ENCODE measurements at places on chromosomes 3 and 15.

DNA sequence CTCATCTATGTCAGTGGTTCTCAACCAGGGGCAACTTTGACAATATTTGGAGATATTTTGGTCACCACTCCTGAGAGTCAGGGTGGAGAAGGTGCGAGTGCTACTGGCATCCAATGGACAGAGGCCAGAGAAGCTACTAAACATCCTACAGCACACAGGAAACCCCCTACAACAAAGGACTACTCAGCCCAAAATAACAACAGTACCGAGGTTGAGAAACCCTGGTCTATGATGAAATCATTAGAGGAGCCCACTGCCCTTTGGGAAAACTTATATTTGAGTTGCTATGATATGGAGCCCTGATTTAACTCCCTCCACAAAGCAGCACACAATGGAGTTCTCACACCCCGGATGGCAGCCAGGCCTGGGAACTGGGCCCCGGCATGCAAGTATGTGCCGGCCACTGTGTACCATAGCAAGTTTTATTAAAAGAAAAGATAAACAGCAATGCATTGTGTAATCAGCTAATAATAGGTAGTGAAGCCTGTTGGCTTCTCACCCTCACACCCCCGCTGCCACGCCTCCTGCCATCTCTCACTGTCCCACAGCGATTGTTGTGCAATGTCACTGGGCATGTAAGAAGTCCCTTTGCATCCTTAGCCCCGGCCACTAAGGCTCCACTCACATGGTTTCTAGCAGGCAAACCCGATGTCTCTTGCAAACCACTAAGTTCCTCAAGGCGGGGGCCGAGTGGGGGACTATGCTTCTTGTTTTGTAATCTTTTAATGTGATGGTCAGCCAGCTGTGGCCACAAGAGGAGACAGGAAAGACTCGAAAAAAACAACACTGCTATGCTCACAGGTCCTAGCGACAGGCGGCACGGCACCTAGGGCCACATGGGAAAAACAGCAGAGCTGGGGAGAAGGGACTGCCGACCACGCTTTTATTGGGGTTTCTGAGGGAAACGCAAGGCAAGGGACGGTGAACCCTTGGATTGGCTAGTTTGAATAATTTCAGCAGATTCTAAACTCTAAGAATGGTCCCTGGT is 110.0 kb downstream of the AQP9 start:
- peak; percentile 6 for DNase-seq

DNA sequence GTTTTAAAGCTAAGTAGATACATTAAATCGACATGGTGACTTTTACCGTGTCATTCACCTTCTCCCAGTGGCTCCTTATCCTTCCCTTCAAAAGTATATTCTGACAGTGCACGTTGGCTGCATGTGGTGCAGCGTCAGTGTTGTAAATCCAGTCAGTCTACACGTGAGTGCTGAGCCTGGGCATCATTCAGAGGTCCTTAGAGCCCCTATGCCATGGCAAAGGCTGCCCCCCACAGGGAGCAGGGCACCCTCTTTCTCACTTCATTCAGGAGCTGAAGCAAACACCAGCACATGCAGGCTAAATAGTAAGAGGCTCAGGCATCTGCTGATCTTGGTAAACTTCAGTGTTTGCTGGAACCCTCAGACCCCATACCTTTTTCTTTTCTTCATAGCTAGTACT is 43.3 kb downstream of the RASGRP1 start:
- no peak for DNase-seq

DNA sequence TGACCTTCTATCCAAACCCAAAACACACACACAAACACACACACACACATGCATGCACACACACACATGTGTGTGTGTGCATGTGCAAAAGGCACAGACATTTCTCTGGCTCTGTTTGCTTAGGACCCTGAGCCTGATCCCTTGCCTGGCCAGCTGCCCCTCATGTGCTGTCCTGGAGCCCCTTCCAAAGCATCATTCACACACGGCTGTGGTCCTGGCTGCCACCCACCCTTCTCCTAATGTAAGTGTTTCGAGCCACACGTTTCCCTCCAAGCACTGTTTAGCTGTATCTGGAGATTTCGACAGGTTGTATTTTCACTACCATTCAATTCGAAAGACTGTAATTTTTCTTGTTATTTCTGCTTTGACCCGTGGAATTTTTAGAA is 45.8 kb upstream of the KLF13 start:
- DNase-seq, result no peak

GRCh38 chr3:167969548-167969947 is 126.2 kb downstream of the GOLIM4 start:
- no peak for DNase-seq

DNA sequence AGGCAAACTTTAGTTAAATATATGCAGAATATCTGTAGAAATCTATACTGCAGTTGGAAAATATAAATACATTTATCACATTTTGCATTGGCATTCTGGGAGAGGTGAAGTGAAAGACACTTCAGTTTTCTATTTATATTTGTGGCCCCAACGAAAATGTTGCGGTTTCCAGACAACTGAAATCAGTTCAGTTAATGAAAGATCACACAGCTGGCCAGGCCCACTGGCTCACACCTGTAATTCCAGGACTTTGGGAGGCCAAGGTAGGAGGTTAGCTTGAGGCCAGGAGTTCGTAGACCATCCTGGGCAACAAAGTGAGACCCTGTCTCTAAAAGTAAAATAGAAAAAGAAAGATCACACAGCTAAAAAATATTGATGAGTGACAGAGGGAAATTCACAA is 11.9 kb upstream of the CLASP2 start:
- DNase-seq, result no peak

DNA sequence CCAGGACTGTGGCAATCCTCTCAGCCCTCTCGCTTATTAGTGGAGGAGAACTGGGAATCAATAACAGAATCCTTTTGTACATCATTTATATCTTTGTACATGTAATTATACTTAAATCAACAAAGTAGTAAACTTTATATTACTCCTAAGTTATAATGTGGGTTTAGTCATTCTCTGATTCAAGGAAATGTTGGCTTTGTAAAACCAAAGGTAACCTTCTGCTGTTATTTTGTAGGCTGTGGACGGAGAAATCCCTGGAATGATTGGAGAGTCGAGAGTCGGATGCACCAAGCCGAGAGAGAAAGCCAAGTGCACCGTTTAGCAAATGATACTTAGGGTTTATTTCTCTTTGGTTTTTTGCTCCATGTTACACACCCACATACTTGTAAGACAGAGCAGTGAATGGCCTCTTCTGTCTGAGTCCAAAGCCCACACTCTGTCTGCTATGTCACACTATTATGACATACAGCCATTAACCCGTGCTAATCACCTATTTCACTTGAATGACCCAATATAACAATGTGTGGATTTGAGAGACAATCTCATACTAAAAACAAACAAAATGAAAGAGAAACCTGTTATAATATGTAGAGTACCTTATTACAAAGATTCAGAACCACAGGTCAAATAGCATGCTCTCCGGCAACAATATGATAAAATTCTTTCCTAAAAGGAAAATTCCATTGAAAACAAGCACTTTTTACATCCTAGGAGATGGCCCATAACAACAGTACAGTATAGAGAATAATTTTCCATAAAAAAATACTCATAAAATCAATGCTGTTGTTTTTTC is 72.2 kb downstream of the MECOM start:
- no peak for DNase-seq

DNA sequence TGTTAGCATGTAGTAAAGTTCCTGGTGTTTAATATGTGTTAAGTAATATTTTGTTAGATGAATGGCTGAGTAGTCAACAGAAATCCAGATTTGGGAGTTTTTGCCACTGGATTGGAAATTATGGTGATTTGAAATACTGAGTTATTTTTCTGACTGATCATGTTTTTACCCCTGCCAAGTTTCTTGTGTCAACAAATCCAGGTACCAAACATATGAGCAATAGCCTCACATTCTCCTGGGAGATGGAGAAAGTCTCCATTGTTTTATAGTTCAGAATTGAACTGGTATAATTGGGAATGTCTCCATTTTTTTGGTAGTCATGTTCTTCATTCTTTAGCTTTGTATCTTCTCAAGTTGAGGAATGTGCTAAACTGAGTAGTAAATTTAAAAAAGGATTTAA is 767.2 kb upstream of the LMCD1 start:
- no peak for DNase-seq

GRCh38 chr3:193016437-193016901 is 98.8 kb upstream of the MB21D2 start:
- no peak for DNase-seq

- no peak for DNase-seq
These were observed 61.3 kb downstream of the HERC2 start for GRCh38 chr15:28260722-28261121.

DNA sequence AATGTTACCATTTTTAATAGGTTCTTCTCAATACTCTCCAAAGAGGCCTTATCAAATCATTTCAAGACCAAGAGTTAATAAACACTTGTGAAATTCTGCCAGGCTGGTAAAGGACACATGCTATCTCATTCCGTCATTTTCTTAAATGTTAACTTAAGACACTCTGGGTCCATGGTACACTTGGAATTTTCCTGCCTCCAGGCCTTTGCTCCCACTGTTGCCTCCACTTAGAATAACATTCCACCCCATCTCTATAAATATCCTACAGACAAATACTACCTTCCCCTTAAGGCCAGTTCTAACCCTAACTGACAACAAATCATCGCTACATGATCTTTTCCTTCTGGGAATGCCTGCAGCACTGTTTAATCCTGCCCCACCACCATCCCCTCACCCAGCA is 24.1 kb downstream of the MAGI1 start:
- no peak for DNase-seq

GRCh38 chr3:47678446-47679338 is 100.0 kb upstream of the CSPG5 start:
- no peak for DNase-seq

- DNase-seq, result no peak
These were observed 216.4 kb upstream of the SLC2A2 start for GRCh38 chr3:171242951-171243350.

DNA sequence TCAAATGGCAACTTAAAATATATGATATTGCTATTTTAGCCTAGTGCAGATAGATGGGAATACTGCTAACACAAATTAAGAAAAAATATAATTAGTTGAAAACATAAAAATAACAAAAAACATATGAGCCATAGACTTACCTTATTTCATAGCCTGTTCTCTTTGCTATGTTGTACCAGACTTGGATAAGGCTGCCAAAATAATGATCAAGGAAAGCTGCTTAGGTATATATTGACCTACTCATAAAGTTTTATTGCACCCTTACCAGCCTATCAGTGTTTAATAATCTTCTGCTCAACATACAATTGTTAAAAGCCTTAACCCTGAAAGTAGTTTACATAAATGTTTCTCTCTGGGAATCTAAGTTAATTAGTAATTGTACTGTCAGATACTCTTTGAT is at the start of gene SI:
Gene SI (minus strand): TSS at position 204 of the 400 bp plus-strand sequence. CDS start 2,484 bp downstream, outside the sequence.
- no peak for DNase-seq

DNA sequence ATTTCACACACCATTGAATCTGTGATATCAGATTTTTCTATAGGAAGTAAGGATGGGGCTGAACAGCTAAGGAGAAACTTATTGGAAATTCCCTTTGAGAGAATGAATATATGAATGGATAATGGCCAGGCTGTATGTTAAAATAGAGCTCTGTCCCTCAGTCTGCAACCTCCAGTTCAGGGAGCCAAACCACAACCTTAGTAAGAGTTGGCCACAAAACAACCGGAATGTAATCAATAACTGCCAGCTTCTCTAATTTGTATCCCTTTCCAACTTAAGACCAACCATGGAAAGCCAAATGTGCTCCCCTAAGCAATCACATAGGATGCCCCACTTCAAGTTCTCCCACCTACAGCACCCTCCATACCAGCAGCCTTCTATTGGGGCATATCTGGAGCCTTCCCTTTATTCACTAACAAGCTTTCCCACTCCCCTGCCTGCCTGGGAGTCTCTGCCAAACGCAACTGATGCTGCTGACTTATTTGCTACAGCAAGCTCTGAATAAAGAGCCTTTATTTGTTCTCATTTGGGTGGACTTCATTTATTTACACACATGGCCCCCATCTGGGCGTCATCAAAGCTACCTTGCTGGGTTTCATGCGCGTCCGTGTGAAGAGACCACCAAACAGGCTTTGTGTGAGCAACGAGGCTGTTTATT is 75.4 kb upstream of the LARS2 start:
- DNase-seq, result no peak

GRCh38 chr3:21803604-21804003 is 52.6 kb upstream of the ZNF385D start:
- no peak for DNase-seq

DNA sequence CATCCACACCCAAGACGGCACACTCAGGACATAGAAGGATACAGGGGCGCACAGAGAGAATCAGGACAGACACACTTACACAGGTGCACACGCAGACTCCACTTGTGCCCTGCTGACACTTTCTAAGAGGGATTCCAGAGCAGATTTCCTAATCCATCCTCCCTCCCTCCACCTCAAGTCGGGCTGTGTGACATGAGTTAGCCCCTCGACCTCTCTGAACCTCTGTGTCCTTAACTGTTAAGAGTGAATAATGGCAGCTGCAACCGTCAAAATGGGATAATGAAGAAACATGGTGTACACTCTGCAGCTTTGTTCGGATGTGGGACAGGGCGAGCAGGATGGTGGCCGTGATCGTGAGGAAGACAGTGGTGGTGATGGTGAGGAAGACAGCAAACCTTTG is 100.1 kb downstream of the CPN2 start:
- no peak for DNase-seq

GRCh38 chr15:78739996-78740903 is 71.0 kb downstream of the ADAMTS7 start:
- peak; percentile 23 for DNase-seq

GRCh38 chr3:21509731-21510470 is 241.1 kb downstream of the ZNF385D start:
- DNase-seq, result no peak

- no peak for DNase-seq
These were observed 45.5 kb downstream of the TEX9 start for GRCh38 chr15:56410721-56411120.

- no peak for DNase-seq
These were observed 217.5 kb upstream of the ROPN1 start for GRCh38 chr3:124209426-124209825.

GRCh38 chr3:108008106-108008505 is 82.7 kb downstream of the CD47 start:
- no peak for DNase-seq

- no peak for DNase-seq
These were observed 988 bp upstream of the CHSY1 start for GRCh38 chr15:101252836-101253235.

GRCh38 chr3:126916546-126916945 is 66.4 kb upstream of the PLXNA1 start:
- DNase-seq, result no peak

DNA sequence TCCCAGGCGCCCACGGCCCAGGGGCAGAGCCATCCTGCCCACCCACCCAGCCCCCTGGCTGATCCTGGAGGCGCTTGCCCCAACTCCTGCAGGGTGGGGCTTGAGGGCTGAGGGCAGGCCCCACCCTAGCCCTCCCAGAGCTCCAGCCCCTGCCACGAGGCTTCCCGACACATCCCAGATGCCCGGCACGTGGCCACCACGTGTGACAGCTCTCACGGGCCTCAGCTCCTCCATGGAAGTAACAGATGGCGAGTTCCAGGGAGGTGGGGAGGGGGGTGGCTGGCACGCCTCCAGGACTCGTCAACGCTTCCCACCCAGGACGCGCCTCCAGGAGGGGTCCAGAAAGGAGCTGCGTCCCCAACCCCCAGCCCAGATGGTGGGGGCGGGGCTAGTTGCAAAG is 29.1 kb downstream of the PLXND1 start:
- DNase-seq, result no peak

Measured in CD4-positive, alpha-beta T cell treated with Interleukin-17A for 1 hour (primary cell).